SJSA1 (cell line): ENCODE measurements at places on chromosomes 7 and 10.
A peak's percentile ranks its signal among the peaks of the same experiment; 100 is the strongest.

- no peak for DNase-seq
These were observed 490.6 kb upstream of the FOXK1 start for GRCh38 chr7:4191525-4191924.

DNA sequence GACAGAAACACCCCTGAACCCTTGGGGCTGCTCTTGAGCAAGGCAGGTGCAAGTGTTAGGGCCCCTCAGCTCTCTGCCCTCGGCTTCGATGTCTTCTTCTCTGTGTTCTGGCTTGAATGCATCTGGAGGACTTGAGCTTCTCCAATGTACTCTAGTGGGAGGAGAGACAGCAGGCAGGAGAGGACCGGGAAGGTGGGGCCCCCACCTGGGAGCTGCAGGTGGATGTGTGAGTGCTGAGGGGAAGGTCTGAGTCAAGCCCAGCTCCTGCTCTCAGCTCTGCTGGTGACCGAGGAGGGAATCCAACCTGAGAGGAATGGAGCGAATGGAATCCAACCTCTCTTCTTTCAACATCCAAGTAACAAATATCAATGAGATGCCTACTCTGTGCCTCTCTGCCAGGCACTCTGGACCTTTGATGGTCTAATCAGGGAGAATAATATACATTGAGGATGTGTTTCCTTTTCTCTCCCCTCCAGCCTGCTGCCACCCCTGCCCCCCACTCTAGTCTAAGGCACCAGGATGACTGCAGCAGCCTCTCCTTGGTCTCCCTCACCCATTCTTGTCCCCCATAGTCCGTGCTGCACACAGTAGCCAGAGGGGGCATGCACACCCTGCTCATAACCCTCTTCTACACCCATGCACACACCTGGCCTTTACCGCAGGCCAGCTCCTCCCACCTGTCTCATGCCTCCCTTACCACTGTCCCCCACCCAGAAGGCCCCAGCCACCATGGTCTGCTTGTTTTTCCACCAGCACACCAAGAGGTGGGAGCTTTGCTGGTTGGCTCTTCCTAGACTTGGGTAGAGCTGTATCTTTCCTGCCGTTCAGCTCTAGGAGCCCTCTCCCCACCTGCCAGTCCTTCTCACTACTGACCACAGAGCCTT, 13.6 kb downstream of the TBATA start:
- DNase-seq = no peak

GRCh38 chr7:46810986-46811385, 770.9 kb downstream of the TNS3 start:
- no peak for DNase-seq

- no peak for DNase-seq
These were observed 568.3 kb downstream of the TYW1 start for GRCh38 chr7:67564959-67565358.

- no peak for DNase-seq
These were observed 18.9 kb downstream of the PLEKHA8 start for GRCh38 chr7:30047124-30047523.

DNA sequence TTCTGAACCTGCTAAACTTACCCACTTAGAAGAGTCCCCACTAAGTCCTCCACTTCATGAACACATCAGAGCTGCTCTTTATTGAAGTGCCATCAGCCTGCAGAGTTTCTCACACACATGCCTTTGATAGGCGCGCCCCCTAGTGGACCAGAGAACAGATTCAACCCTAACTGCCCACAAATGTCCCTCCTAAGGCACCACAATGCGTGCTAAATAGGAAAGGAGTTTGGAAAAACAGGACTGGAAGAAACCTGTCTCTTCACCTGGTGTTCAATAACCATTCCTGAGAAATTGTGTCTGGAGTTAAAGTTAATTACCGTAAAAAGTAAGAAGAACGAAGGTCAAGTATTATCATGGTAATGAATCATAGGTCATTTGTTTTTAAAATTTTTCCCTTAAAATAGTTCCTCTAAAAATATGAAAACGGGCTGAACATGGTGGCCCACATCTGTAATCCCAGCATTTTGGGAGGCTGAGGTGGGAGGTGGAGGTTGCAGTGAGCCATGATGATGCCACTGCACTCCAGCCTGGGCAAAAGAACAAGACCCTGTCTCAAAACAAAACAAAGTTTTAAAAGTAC, 249.7 kb downstream of the ELMO1 start:
- peak; percentile 72 for DNase-seq

GRCh38 chr10:17989908-17990767, 38.4 kb downstream of the SLC39A12 start:
- peak; percentile 59 for DNase-seq

DNA sequence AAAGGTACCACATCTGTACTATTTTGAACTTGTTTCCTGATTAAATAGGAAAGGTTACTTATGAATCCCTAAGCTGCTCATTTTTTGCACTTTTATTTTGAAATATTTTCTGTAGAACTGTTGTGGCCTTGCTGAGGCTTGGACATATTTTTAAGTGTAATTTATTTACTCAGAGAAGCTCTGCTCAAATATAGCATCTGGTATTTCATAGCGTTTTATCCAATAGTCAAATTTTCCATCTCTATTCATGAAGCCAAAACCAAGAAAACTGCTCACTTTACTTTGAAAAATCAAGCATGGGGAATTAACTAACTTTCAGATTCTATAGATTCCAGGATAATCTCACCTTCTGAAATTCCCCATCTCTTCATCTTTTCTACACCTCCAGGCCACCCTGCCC, 6.6 kb upstream of the FAM3C start:
- no peak for DNase-seq

DNA sequence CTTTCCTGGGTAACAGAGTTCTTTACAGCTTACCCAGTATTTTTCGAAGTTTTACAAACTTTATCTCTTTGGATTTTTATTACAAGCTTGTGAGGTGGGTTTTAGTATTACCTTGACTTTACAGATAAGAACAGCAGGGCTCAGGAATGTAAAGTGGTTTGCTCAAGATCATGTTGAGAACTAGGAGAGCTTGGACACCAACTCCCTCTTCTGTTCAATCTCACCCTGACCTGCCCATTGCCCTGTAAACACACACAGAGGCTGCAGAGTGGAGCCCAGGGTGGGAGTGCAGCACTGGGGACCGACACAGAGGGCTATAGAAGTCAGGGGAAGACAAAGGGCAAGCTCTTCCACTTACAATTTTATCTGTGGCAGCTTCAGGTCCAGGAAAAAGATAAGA, 4.6 kb upstream of the TSPAN14 start:
- DNase-seq = no peak

GRCh38 chr10:112989826-112990225, 39.8 kb downstream of the TCF7L2 start:
- no peak for DNase-seq

DNA sequence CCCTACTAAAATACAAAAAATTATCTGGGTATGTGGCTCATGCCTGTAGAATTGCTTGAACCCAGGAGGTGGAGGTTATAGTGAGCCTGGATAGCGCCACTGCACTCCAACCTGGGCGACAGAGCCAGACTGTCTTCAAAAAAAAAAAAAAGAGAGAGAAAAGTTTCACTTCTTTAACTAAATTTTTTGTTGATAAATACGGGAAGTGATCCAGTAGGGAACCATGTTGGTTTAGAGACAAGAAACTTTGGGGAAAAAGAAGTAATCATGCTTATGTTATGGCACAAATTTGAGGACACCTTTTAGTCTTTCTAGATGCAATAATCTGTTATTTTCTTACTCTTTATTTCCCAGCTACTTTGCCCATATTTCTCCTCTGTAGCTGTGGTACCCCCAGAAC, 309.7 kb downstream of the TYW1 start:
- no peak for DNase-seq

GRCh38 chr10:100338434-100339036, 8.5 kb upstream of the SCD start:
- peak; percentile 70 for DNase-seq

GRCh38 chr7:151792636-151793035, 84.3 kb downstream of the PRKAG2 start:
- DNase-seq = no peak

GRCh38 chr7:18469316-18469715, 26.2 kb upstream of the HDAC9 start:
- DNase-seq = no peak

- no peak for DNase-seq
These were observed 17.2 kb upstream of the GIMAP8 start for GRCh38 chr7:150432915-150433892.

GRCh38 chr7:15158141-15158810, 255.7 kb upstream of the DGKB start:
- DNase-seq = no peak

GRCh38 chr10:102264371-102264770, 19.0 kb downstream of the GBF1 start:
- no peak for DNase-seq

- no peak for DNase-seq
These were observed 52.0 kb downstream of the GDI2 start for GRCh38 chr10:5761220-5761619.

GRCh38 chr10:84563868-84564267, 235.5 kb downstream of the CCSER2 start:
- DNase-seq = no peak
